ENCODE measurements at places on chromosomes 4 and X.
A peak's percentile ranks its signal among the peaks of the same experiment; 100 is the strongest.

GRCh38 chrX:38965888-38966287 lies 164.6 kb downstream of the MID1IP1 start:
- DNase-seq: no peak

DNA sequence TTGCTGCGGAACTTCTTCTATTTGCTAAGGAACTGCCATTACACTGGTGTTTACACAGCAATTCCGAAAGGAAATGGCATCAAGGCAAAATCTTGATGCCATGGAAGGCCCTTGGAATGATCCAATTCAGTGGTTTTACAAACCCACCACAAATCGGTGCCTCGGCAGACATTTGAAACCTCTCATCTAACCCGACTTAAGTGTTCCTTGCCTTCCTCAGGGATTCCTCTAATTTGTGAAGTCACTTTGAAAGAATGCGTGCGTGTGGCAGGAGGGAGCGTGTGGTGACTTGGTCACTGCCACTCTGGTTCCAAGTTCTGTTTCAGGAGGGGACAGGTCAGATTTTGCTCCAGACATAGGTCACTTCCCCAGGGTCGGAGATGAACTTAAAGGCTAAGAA lies 4.8 kb downstream of the NOP14 start:
- DNase-seq: no peak

DNA sequence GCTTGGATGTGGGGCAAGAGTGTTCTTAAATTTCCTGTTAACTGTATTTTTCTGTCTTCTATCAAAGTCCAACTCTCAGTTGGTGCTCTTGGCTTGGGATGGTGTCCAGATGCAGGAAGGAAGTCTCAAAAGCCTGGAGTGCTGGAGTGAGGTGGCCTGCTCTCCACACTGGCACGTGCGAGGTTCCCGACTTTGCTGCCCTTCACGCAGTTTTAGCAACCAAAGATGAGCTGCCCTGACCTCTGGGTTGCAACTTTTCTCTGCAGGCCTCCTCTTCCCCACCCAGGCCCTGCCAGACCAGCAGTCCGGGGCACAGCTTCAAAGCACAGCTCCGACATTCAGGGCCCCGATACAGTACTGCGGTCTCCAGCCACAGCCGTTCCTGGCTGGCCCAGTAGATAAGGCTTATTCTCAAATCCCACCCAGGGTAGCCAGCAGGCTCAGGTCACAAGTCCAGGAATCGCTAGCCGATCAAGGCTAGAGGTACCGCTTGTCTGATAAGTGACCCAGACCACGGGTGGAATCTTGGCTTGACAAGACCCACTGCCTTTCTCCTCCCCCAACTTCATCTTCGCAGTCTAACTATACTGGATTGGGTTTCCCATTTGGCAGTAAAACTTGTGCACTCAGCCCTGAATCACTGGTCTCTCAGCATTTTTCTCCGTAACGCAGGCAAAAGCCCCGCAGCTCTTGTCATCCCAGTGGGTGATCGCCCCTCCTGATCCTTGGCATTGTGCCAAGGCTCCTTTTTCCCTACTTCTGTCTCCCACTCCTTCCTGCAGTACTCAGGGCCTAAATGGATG lies 21.8 kb upstream of the JADE1 start:
- DNase-seq: no peak

GRCh38 chr4:108352664-108353308 lies 184.1 kb upstream of the LEF1 start:
- DNase-seq: no peak

DNA sequence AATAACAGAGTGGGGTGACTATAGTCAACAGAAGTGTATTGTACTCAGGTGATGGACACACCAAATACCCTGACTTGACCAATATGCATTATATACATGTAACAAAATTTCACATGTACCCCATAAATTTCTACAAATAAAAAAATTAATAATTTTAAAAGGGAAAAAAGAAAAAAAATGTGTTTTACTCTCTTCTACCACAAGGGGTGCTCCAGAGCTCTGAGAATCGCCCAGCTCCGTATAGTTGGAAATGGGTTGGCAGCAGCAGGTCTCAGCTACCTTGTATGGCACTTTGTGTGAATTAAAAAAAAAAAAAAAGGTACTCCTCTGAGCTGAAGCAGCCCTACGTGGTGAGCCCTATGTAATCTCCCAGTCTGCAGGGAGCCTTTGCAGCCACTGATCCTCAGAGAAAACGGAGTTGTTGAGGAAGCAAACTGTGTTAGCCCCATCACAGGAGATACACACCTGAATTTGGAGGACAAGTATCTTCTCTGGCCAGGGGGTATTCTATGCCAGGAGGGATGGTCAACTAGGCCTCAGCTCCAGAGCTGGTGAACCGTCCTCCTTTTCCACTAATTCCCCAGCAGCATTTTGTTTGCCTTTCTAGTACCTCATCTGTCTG lies 17.2 kb upstream of the POLA1 start:
- no peak for DNase-seq

- no peak for DNase-seq
These were observed 32.5 kb downstream of the WDR1 start for GRCh38 chr4:10083861-10084641.

DNA sequence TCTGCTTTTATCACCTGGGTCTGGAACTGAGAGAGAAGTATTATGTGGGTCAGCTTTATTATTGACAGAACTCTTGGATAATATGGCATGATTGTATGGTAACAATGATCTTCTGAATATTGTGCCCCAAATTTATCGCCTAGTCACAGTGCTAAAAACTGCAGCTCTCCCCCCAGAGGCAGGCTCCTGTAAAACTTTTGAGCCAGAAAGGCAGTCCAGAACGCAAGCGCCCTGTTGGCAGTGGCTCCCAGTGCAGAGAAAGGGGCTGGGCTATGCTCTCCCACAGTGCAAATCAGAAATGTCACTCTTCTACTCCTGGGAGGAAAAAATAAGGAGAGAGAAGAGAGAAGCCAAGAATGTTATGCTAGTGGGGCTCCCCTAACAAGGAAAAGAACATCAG lies 50.5 kb downstream of the HELT start:
- no peak for DNase-seq

GRCh38 chrX:46693149-46693548 lies 65.8 kb downstream of the SLC9A7 start:
- no peak for DNase-seq

GRCh38 chrX:107804427-107804826 lies 21.2 kb upstream of the MID2 start:
- DNase-seq: no peak

GRCh38 chr4:4837316-4837715 lies 22.1 kb upstream of the MSX1 start:
- DNase-seq: no peak

GRCh38 chrX:103932133-103932532 lies 30.3 kb upstream of the TMSB15B start:
- no peak for DNase-seq

DNA sequence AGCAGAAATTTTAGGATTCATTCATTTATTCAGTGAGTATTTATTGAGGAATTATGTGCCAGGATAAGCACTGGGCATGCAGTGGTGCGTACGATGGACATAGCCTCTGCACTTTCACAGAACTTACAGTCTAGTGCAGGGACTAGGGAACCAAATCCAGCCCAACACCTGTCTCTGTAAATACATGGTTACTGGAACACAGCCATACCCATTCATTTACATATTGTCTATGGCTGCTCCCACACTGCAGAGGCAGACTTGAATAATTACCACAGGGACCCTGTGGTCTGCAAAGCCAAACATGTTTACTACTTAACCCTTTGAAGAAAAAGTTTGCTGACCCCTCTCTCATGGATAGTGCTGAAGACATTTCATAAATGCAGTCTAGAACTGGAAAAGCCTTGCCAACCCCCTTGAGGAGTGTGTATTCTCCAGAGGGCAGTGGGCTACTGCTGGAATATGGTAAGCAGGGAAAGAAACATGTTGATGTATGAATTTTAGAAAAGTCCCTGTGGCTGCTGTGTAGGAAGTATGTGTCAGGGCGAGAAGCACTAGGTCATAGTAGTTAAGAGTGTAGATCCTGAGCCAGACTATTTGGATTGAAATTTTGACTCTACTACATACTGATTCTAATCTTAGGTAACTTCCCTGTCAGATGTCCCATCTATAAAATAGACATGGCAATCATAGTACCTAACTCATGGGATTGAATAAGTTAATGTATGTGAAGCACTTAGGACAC lies 75.5 kb downstream of the GALNT7 start:
- DNase-seq: no peak

GRCh38 chr4:169084954-169085353 lies 74.9 kb upstream of the CBR4 start:
- no peak for DNase-seq

DNA sequence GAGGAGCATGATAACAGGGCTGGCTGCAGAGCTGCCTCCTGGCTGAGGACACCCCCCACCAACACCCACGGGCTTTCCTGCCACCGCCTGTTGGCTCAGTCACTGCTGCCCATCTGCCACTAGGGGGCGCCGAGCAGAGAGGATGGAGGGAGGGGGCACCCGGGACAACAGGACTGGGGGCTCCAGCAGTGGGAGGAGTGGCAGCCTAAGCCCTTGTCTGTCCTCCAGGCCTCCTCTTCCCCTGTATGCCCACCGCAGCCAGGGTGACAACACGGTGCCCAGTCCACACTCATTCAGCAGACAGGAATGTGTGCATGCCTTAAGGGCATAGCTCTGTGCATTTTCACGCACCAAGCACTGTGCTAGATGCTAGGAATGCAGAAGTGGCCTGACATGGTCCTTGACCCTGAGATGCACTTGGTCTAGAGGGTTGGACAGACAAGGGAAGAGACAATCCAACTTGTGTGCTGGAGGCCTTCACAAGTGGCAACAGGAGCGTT lies 149.9 kb downstream of the AMMECR1 start:
- DNase-seq: peak; percentile 37

- DNase-seq: no peak
These were observed 270.4 kb upstream of the LCORL start for GRCh38 chr4:18291981-18292380.
